ENCODE measurements at places on chromosomes 3 and 15.

GRCh38 chr3:46845860-46846623 lies 17.2 kb downstream of the MYL3 start:
- peak; percentile 38 for DNase-seq

- DNase-seq: no peak
Observed at GRCh38 chr3:8777201-8777977, 8.0 kb upstream of the OXTR start.

GRCh38 chr3:32438596-32439344 lies 47.1 kb downstream of the CMTM7 start:
- no peak for DNase-seq

DNA sequence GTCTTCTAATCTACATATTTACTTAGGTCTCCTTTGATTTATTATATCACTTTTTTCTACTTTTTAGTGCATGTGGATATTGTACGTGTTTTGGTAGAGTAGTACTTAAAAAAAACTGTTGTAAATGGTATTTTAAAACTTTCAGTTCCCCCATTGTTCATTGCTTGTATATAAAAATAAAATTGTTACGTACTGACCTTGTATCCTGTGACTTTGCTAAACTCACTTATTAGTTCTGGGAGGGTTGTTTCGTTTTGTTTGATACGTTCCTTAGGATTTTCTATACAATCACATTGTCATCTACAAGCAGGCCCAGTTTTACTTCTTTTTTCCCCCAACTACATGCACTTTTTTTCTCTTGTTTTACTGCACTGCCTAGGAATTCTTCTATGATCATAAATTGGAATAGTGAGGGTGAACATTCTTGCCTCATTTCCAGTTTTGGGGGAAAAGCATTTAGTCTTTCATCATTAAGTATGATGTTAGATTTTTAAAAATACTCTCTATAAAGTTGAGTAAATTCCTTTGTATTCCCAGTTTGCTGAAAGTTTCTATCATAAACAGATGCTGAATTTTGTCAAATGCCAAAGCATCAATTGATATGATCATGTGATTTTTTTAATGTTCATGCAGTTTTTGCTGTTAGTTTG lies 33.5 kb upstream of the ACKR4 start:
- no peak for DNase-seq

- DNase-seq: no peak
Observed at GRCh38 chr3:158590223-158590622, 19.2 kb downstream of the MLF1 start.

- DNase-seq: no peak
Observed at GRCh38 chr3:15120986-15121385, 22.0 kb upstream of the RBSN start.

- no peak for DNase-seq
Observed at GRCh38 chr15:84658788-84659411, 901 bp upstream of the NMB start.

DNA sequence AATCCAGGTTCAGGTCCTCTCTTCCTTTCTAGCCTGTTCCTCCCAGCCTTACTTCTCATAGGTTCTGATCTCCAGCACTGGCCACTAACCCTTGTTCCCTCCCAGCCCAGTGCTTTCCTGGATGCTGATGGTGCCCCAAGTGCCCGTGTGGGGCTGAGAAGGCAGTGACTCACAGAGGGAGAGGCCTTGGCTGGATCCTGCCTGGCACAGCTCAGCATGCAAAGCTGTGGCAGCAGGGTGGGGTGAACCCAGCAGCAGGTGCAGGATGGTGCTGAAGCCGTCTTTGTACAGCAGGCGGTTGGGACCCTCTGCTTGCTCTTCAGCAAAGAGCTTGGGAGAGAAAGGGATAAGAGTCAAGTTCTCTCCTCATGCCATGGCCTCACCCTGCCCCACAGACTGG lies 7.6 kb downstream of the LPCAT4 start:
- no peak for DNase-seq

Measured in stimulated activated CD8-positive, alpha-beta memory T cell treated with anti-CD3 and anti-CD28 coated beads, Interleukin-7, amount 100 ng/mL, for 24 hours (primary cell).